ENCODE measurements at places on chromosomes 6 and 20. TPM values are rescaled to one million over a fixed set of nuclear protein-coding genes. Genes with fewer than 3 reads are reported as not detected.

MYLK2 gene
- 0.55 TPM for total RNA-seq

- DNase-seq: peak; percentile 26
Observed at GRCh38 chr6:165178056-165178455, 131.3 kb downstream of the C6orf118 start.

GRCh38 chr6:116265041-116265829, 11.4 kb upstream of the TSPYL4 start:
- peak; percentile 74 for DNase-seq

DNA sequence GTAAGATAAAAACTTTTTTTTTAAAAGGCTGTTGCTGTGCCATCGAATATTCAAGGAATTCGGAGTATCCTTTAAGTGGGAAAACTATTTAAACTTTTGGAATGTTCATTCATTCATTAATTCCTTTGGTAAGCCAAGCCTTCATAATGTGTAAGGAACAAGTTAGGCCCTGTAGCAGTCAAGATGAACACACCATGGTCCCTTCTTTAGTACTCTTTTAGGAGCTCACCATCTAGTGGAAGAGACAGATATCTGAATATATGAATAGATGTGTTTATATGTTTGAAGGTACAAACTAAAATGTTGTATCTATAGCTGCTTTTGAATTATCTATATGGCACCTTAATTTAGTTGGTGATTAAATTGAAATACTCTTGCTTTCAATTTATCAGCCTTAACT, 5.8 kb downstream of the SPO11 start:
- peak; percentile 30 for DNase-seq

ATRN gene
- total RNA-seq: 28.5 TPM

GRCh38 chr6:31736768-31737314, 511 bp upstream of the CLIC1 start:
- no peak for DNase-seq

DNA sequence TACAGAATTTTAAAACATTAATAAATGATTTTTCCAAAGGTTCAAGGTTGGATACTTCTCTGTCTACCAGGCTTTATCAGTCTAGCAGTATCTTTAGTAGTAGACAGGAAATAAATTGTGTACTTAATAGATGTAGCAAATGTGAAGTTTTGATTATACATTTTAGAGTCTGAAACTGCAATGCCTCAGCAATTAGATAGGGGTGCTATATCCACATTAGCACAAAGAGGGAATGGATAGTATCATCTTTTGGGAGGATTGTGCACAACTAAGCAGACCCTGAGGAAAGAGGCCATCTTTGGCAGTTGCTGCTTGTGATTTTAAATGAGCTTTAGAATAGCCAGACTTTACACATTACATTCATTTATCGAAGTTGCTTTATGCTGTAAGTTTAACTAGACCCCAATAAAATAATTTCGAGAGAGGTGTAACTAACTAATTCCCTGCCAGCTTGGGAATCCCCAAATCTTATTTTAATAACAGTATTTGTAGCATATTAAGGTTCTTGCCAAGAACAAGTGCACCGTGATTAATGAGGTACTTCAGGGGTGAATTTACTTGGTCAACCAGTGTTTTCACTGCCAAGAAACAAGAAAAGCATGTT, 2.8 kb downstream of the KCNQ5 start:
- peak; percentile 35 for DNase-seq

GSTA2 gene
- not detected for total RNA-seq

DNA sequence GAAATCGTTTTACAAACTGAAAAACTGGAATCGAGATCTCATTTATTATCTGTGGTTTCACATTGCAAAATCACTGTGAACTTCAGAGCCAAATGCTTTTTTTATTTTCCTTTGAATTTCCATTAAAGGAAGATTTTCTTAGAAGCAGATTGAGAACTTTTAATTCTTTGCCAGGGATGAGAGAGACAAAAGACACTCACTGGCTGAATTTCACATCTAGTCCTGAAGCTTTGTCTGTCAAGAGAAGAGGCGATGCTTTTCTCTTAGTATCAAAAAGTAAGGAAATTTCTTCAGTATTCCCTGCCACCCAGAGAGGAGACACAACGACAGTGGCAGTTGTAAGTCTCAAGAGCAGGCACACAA, 141.8 kb downstream of the TMEM200A start:
- no peak for DNase-seq

PPP1R16B gene
- 0.14 TPM for total RNA-seq

FAM210B gene
- total RNA-seq: 42.3 TPM

PPP2R5D gene
- total RNA-seq: 48.5 TPM

GRCh38 chr6:116286773-116287358, 7.1 kb upstream of the TSPYL1 start:
- no peak for DNase-seq

- no peak for DNase-seq
Observed at GRCh38 chr6:55901765-55902270, 26.4 kb upstream of the BMP5 start.

SMLR1 gene
- not detected for total RNA-seq

GRCh38 chr6:27518881-27519795, 46.2 kb upstream of the ZNF184 start:
- DNase-seq: peak; percentile 84

GRCh38 chr20:19649041-19649440, 109.0 kb upstream of the RIN2 start:
- no peak for DNase-seq

FAM209B gene
- total RNA-seq: not detected

DNA sequence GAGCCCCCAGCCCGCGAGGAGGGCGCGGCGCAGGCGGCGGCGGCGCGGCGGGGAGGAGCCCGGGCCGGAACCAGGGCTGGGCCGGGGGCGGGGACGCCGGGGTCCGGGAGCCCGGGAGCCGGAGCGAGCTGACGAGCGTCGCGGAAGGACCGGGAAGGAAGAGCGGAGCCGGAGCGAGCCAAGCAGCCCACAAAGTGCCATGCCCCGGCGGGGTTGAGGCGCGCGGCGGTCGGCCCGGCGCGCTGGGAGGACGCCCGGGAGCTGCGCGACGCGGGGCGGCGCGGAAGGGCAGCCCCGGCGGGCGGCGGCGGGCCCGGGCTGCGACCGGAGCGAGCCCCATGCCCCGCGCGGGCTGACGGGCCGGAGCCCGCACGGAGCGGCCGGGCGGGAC, 289 bp downstream of the FOXP4 start:
- no peak for DNase-seq

GRCh38 chr20:37279820-37280219, 9.6 kb upstream of the MANBAL start:
- DNase-seq: no peak

DNA sequence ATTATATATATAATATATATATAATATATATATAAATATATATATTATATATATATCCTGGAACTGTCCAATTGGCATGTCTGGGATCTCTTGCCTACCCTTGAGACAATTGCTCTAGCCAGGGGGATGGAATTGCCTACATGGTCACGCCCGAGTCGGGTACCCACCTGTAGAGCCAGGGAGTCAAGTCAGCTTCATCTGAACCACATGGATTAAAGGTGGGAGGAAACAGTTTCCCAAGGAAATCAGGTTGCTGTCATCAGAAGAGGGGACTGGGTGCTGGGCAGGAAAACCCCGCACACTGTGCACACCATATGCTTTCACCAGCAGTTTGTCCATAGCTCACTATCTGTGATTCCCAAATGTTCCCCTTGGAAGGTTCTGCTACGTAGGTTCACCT, 252.5 kb upstream of the NOX3 start:
- DNase-seq: no peak

- no peak for DNase-seq
Observed at GRCh38 chr6:163437466-163437865, 22.9 kb downstream of the QKI start.

TNF gene
- not detected for total RNA-seq

DNA sequence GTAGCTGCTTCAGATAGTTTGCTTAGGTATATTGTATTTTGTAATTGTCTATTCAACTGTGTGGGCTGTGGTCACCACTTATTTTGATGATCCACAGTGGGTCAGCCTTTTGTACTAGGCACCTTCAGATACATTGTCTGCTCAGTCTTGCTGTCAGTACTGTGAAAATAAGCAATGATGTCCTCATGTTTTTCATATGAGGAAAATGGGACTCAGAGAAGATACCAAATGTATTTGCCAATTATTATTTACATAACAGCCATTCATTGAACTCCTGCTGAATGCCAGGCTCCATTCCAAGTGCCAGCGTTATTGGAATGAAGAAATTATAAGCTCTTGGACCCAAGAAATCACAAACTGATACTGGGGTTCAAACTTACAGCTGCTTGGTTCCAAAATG, 28.6 kb downstream of the MAPK14 start:
- DNase-seq: no peak

DNA sequence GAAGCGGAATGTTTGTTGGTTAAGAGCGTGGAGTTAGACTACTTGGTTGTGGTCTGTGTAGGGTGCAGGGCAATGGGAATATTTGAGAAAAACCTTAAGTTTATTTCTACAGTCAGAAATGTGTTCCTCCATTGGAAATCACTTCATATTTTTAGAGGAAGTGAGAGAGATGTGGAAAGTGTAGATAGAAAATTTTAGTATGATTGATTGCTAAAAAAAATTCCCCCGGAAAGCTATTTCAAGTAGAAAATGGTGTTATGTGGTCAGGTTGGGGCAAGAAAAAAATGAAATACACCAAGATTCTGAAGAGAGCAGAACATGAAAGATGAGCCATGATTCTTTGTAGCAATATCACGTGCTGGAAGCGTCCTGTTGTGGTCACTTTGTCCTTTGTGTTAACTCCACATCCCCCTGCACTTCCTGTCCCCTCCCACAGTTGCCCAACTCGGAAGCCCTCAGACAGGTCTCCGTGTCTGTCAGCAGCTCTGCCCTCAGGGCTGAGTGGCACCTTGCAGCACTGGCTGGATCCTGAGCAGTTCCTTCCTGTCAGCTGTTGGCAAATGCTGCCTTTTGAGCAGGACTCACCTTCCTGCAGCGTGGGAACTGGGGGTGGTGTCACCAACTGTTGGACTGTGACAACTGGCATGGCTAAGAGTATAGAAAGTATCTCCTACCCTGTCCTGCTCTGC, 137.5 kb upstream of the SLC24A3 start:
- no peak for DNase-seq

DNA sequence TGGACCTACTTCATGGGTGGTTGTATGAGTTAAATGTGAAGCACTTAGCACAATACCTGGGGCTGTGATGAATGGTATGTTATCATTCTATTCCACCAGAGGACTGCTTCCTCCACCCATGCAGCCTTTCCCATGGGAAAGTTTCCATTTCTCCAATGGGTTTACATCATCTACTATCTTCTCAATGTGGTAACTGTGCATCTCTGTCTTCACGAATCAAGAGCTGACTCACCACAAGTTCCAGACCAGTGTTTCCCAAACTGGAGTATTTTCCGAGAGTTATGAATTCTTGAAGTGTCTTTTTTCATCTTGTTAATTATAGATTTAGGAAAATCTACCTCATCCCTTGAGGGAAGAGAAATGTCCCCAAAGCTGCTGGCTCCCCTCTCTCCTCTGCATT, 182.8 kb downstream of the UNC5CL start:
- no peak for DNase-seq
